ENCODE measurements at places on chromosomes 6 and 20.

- DNase-seq = no peak
These were observed 54.9 kb downstream of the PRR18 start for GRCh38 chr6:166253281-166253681.

GRCh38 chr6:104633125-104633524 is 226.6 kb downstream of the HACE1 start:
- no peak for DNase-seq

DNA sequence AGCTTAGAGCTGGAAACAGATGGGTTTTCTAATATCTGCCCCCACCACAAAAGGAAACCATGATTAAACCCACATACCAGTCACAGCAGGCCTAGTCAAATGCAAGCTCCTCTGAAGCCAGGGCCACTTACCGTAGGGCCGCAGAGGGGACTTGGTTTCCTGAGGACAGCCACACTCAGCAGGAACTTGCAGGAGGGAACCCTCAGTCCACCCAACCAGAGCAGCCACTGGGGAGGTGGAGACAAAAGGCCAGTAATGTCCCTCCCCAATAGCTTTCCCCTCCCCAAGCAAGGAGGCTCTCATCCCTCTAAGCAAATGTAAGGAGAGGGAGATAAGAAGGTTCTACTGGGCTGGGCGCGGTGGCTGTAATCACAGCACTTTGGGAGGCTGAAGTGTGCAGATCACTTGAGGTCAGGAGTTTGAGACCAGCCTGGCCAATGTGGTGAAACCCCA is 384.4 kb upstream of the JARID2 start:
- DNase-seq = no peak

GRCh38 chr6:81023007-81023582 is 729.4 kb downstream of the TENT5A start:
- DNase-seq = no peak

DNA sequence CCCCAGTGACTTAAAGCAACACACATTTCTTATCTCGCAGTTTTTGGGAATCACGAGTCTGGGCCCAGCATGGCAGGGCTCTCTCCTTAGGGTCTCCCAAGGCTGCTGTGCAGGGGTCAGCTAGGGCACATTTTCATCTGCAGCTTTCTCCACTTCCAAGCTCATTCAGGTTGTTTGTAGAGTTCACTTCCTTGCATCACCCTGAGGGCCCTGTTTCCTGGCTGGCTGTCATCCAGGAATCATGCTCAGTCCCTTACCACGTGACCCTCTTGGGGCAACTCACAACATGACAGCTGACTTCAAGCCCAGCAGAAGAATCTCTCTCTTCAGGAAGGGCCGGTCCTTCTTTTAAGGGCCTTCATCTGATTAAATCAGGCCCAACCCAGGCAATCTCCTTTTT is 21.3 kb downstream of the SNAP25 start:
- DNase-seq = peak; percentile 75

DNA sequence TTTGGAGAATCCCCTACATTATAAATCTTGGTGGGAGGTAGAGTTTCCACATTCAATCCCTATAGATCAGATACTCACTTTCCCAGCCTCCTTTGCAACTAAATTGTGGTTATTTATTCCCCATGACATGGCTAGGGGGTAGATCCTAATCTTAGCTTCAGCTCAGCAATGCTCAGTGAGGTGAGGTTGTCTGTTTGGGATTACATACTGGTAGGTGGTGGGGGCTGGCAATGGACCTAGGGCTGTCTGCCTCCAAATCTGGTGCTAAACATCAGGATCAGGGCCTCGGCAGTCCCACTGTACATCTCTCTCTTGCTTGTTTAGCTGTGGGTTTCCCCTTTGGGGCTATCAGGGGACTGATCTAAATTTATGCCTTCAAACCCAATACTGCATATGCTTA is 45.8 kb upstream of the PMEPA1 start:
- no peak for DNase-seq

DNA sequence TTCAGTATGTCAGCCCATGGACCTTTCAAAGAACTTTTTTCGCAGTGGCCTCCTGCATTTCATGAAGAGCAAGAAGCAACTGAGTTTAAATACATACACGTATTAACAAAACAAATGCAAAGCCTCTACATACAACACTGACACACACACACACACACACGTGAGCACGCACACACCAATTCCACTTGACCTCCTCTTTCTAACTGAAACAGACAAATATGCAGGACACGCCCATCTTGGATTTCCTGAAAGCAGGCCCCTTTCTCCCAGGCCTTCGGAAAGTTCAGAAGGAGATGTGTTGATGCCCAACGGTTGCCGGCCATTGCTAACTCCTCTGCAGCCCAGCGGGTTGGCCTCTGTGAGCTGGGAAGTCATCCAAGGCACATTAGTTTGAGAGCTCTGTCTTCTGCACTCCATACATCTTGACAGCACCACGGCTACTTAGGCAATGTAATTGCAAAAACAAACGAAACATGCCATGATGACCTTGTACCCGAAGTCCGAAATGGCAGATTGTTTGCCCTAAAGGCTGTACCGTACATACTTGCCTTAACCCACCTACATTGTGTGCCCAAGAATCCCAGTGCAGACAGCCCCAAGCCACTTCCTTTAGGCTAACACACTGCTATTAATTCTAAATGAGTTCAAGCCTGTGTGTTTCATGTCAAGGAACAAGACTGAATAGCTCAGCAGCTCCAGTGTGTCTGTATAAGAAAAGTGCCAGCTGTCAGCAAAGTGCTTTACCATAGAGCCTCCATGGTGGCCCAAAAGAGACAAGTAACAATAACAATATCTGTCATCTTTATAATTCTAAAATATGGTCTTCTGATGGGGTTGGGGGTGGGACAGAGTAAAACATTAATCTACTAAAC is 138.8 kb upstream of the RNF217 start:
- peak; percentile 16 for DNase-seq

GRCh38 chr6:118933855-118934460 is 1.0 kb downstream of the MCM9 start:
- no peak for DNase-seq

DNA sequence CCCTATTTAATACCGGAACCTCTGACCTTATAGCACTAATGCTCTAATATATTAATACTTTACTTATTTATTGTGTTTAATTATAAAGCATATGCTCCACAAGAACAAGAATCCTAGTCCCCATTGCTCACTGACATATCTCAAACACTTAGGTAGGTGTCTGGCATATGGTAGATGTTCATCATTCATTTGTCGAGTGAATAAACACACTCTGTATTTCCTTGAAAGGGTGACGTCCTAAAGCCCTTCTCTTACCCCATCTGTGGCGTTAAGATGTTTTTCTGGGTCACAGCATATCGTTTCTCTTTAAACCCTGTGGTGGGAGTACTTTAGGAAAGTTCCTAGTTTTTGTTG is 45.3 kb downstream of the NCOA3 start:
- DNase-seq = no peak

- DNase-seq = no peak
These were observed 17.5 kb downstream of the UQCC1 start for GRCh38 chr20:35394271-35394670.

DNA sequence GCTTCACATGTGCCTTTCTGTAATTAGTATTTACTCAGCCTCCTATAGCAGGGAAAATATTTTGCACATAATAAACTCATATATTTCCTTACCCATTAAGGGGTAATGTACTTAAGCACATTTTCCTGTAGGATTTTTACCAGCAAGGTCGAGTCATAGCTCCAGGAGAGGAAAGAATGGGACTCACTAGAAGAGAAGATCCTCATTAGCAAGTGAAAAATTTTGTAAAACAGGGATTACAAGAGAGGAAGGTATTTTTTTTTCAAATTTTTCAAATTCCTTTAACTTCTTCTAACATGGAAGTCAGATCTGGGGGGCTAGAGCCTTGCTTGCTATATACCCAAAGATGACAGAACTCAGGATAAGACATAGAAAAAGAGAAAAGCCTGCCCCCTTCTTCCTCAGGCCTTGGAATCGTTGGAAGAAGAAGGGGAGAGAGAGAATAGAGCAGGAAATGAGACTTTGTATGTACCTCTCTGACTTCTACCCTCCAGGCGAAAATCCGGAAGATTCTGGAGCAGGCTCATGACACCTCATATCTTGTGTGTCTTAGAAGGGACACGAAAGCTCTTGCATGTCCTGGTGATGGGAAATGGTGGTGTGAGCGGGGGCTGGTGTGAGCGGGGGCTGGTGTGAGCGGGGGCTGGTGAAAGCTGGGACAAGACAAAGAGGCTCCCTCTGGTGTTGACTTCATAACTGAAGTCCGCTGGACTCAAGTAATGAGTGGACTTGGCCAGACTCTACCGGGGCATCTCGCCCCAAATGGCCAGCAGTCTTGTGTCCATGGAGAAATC is 256.9 kb upstream of the PLCB4 start:
- DNase-seq = no peak

DNA sequence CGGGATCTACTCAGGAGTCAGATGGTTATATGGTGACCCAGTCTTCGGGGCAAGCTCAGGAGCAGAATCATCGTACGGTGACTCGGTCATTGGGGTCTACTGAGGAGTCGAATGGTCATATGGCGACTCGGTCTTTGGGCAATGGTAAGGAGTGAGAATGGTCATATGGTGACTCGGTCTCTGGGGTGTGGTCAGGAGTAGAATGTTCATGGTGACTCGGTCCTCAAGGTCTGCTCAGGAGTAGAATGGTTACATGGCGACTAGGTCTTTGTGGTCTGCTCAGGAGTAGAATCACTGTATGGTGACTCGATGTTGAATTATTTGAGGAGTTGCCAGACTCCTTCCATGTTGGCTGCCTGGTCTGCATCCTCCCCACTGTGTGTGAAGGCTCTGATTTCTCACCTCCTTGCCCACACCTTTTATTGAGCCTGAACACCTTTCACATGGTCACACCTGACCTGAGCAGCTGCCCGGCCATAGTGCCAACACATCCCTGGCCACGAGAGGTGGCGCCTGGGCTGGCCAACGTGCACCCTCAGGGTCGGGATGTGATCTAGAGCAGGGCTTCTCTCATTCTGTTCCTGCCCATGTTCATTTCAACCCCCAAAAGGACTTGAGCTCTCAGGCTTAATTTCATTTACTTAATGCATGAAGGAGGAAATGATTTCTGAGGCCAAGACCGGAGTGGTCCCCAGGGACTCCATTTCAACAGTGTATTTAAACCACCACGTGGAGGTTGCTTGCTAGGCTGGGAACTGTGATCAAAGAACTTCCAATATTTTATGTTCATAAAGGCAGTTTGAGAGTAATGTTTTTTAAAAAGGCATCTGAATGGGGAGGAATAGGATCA is 119.5 kb downstream of the PHACTR3 start:
- no peak for DNase-seq

DNA sequence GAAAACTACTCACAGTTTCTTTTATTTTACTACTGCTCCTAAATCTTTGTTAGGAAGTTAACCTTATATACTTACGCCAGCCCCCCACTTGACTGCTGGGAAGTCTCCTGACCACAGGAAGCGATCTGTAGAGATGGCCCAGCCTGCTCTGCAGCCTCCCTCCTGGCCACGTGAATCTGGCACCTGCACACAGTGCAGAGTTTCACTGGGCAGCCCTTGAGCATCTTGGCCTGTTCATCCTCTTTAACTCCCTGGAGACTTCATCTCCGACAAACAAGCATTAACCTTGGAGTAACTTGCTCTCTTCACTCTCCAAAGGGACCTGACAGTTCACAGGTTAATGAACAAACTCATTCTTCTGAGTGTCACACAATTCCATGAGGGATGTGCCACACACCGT is 294.1 kb downstream of the BTBD9 start:
- DNase-seq = no peak

- DNase-seq = no peak
These were observed 267.8 kb downstream of the PTPRK start for GRCh38 chr6:128252341-128253176.

DNA sequence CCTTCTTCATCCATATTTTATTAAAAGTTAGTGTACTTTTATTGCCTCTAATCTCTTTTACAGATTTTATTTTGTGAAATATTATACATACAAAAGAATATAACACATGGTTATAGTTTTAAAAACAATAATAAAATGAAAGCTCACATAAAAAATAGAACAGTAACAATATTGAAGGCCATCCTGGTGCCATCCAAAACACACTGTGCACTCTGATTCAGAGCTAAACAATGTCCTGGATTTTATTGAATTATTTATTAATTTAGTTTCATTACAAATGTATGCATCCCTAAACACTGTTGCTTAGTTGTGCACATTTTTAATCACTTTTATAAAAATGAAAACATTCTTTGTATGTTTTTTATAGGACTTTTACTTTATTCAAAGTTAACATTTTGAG is 32.9 kb downstream of the RNF217 start:
- no peak for DNase-seq

DNA sequence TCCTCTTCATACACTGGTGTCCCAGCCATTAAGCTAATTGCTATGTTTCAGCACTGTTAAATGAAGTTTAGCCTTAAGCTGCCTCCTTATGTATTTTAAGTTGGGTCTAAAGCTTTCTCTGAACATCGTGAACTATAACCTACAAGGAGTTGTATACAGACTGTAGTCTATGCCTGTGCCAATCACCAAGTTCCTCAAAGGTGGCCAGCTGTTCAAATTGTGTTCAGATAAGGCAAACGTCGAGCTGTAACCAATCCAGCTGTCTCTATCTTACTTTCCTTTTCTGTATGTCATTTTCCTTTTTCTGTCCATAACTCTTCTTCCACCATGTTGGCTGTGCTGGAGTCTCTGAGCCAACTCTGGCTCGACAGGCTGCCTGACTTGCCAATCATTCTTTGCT is 199.6 kb downstream of the OGFRL1 start:
- no peak for DNase-seq

- DNase-seq = no peak
These were observed 42.3 kb downstream of the KIF13A start for GRCh38 chr6:17945111-17945510.

DNA sequence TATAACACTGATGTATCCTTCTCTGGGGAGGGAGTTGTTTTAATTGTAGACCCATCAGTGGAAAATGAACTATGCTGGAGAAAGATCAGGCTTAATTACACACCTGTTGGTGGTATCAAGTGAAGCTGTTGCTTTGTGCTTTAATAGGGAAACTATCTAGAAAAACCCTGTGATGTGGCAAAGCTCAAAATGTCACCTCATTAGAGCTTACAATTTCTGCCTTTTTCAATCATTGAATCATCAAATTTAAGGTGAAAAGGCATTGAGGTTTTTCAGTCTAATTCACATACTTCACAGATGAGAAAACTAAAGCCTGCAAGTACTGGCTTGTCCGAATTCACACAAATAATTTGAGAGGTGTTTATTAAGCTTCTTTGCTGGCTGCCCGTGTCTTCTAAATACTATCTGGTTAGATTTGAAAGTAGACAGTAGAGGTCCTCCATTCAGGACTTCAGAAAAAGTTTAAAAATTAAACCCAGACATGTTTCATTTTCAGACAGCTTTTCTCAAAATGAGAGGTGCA is 143.3 kb upstream of the MAP3K7 start:
- peak; percentile 33 for DNase-seq

DNA sequence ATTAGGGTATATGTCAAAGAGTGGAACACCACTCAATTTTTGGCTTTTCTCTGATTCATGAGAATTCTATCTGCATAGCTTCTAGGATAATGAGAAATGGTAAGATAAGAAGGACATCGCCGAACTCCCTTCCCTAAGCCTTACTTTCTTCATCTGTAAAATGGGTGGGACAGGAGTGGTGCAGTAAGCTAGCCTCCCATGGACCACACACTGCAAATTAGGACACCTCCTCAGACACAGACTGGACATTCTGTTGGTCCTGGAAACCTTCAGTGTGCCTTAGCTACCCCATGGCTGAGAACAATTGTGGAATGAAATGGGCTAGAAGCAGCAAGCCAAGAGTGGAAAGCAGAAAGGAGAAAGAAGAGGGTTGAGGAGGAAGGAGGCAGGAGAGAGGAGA is 89.6 kb downstream of the BMP7 start:
- DNase-seq = no peak

All from NCI-H1105 (cell line).